Activated T-helper 9 cell treated with anti-CD3 and anti-CD28 coated beads, Interleukin-2, amount 50 U/mL, for 16 hours (primary cell): ENCODE measurements at places on chromosomes 4 and X.

GRCh38 chrX:8647176-8647575 lies 84.8 kb downstream of the ANOS1 start:
- no peak for DNase-seq

DNA sequence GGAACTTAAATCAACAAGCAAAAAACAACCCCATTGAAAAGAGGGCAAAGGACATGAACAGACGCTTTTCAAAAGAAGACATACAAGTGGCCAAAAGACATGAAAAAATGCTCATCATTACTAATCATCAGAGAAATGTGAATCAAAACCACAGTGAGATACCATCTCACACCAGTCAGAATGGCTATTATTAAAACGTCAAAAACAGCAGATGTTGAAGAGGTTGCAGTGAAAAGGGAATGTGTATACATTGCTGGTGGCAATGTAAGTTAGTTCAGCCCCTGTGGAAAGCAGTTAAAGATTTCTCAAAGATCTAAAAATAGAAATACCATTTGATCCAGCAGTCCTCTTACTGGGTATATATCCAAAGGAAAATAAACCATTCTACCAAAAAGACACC lies 22.6 kb downstream of the RTL9 start:
- DNase-seq: no peak

DNA sequence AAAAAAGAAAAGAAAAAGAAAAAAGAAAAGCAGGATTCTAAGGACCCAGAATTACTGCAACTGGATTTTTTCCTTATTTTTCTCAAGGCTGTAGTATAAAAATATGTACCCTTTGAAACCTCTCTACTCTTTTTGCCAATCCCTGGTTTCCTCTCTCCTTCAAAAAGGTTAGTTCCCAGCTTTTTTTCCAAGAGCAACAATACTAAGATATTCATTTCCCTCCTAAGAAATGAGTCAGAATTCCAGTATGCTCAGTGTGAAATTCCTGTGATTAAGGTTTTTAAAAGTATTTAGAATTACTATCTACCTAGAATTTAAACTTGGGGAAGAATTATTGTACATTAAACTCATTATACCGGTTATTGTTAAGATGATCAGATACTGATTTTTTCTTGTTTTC lies 22.0 kb downstream of the SMIM14 start:
- DNase-seq: no peak

DNA sequence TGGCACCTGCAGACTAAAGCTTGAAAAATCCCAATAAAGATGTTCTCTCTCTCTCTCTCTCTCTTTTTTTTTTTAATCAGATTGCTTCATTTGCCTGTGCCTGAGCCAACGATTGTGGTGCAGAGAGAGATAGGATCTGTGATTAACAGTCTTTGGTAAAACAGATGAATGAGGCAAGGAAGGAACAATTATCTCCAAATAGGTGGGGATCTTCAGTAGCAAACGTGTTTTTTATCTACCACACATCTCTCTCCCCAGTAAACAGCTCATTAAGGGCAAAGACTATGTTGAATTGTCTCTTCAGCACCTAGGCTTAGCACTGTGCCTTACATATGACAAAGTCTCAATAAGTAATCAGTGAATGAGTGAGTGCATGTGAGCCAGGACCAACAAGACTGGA lies 96.3 kb downstream of the SMIM20 start:
- DNase-seq: no peak

DNA sequence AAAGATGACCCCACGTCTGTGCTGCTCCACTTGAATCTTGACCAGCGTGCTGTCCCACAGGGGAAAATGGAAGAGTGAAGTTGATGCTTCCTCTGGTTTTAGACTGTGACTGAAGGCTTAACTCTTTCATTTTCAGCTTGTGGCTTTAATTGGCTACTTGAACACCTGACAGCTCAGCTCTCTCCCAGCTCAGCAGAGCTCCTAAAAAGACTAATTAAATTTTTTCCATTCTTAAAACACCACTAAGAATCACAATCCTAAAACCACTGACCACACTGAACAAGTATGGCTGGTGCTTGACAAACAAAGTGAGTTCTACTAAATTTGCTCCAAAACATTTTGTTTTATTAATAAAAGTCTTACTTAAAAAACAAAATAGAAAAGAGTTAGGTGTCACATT lies 71.7 kb downstream of the SRPX start:
- no peak for DNase-seq
